ENCODE measurements at places on chromosomes 6 and 20.

DNA sequence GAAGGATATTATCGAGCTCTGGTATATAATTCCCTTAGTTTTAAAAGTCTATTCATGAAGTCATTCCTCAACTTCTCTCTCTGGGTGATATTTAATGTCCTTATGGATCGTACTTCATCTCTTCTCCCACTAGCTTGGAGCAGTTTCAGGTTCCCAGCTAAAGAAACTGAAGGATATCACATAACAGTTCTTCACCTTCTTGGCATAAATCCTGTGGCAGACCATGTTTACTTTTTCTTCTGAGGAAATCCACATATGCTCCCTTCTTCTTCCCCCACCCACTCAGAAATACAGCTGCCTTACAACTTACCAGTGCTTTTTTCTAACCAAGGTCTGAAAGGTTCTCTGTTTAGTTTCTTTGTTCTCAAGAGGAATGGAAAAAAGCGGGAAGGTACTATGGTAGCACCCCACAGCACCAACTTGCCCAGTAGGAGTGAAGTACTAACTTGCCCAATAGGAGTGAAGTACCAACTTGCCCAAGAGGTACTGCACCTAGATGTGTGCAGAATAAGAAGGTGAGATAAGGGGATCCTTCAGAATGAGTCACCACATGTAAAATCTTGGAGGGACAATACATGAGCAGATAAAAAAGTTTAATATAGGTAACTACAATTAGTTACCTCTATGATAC is 53.1 kb downstream of the TSPYL4 start:
- no peak for DNase-seq

GRCh38 chr6:140849456-140849855 is 1283.3 kb upstream of the GJE1 start:
- no peak for DNase-seq

- DNase-seq, result no peak
These were observed 7.9 kb downstream of the AHCY start for GRCh38 chr20:34295284-34295683.

GRCh38 chr6:14873101-14873500 is 372.8 kb upstream of the JARID2 start:
- no peak for DNase-seq

GRCh38 chr20:64119681-64120341 is 12.4 kb upstream of the NPBWR2 start:
- no peak for DNase-seq

DNA sequence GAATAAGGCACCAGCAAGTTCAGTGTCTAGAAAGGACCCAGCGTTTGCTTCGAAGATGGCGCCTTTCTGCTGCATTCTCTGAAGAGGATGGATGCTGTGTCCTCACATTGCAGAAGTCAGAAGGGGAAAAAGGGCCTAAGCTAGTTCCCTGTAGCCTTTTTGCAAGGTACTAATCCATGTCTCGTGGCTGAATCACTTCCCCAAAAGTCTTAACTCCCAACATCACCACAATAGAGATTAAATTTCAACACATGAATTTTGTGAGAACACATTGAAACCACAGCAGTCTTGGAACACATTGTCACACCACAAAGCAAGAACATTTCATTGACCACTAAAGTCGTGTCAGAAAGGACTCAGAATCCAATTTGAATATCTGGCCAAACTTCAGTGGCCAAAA is 42.1 kb downstream of the KLHL31 start:
- no peak for DNase-seq

Measured in COLO829 (cell line).